ENCODE measurements at places on chromosomes 11 and 22.
A peak's percentile ranks its signal among the peaks of the same experiment; 100 is the strongest.

DNA sequence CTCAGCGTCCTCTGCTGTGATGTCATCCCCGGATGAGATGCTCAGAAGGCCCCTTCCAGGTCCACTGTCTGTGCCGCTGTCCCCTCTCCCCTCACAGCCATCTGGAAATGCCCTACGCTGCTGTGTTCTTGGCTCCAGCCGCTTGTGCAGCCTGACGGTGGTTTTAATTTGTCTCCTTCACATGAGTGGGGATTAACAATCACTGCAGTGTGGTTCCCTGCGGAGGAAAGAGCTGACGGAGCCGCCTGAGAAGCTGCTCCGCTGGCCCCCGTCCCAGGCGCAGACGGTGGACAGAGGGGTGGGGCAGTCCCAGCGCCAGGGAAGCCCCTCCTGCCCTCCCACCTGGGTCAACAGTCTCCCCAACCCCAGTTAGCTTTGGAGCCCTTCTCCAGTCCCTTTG, 67.5 kb upstream of the PHF21B start:
- DNase-seq = peak; percentile 0

DNA sequence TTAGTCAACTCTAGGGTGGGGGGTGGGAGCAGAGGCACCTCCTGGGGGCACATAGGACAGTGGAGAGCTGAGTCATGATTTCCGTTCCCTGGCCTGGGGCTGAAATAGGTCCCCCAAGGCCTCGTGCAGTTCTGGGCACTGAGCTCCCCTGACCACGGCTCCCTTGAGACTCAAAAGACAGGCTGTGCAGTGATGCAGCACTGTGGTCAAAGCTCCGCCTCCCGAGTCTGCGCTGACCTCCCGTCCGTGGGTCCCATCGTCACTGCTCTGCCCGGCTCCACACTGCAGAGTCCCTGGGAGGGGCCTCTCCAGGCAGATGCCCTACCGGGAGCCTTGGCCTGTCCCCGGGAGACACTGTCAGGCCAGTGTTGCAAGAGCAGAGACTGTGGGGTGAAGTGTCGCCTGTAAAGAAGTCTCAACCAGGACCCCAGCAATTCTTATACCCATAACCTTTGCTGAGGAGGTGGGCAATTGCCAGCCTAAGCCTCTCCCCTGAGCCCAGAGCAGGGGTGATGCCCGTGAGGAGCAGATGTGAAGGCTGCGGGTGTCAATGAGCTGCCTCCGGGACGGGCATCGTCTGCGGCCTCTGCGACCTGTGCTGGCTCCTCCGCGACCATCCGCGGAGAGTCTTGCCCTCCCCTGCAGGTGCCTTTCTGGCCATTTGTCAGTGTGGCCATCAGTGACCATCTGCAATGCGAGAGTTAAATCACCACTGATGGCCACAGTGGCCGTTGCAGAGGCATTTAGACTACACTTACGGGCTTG, 877.3 kb downstream of the BRD1 start:
- DNase-seq = no peak

GRCh38 chr11:46537537-46538295, 56.1 kb downstream of the AMBRA1 start:
- peak; percentile 72 for DNase-seq

GRCh38 chr22:41822317-41823057, 10.4 kb upstream of the SREBF2 start:
- DNase-seq = peak; percentile 36

DNA sequence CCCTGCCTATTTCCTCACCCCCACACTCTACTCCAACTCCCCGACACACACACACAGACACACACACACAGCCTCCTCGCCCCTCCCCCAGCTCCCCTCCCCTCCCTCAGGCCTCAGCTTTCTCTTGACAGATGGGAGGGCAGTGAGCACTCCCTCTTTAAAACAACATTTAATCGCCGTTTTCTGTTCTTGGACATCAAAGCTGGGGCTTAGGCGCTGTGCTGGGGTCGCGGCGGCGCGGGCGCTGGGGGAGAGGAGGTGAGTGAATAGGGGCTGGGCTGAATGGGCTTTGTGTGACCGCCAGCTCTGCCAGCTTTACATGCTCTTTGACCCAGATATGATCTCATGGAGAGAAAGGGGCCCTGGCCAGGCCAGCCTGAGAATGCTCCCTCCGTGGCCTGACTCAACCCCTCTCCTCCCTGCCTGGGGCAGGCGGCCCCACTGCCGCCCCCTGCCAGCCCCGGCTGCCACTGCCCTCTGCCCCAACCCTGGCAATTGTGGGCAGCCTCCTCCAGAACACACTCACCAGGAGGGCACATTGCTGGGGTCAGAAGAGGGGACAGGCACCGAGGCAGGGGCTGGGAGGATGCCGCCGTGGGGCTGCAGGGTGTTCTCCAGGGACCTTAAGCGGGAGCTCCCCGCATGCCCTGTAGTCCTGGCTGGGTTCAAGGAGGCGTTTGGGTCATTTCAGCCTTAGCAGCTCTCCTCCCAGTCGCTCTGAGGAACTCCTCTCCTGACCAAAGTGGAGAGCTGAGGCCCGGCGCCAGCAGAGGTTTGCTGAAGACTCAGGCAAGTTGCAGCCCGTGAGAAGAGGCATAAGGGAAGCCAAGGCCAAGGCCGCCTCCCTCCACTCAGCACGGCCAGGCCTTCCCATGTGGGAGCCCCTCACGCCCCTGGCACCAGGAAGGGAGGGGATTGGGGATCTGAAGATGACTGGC, 38.3 kb upstream of the NNMT start:
- DNase-seq = peak; percentile 50

DNA sequence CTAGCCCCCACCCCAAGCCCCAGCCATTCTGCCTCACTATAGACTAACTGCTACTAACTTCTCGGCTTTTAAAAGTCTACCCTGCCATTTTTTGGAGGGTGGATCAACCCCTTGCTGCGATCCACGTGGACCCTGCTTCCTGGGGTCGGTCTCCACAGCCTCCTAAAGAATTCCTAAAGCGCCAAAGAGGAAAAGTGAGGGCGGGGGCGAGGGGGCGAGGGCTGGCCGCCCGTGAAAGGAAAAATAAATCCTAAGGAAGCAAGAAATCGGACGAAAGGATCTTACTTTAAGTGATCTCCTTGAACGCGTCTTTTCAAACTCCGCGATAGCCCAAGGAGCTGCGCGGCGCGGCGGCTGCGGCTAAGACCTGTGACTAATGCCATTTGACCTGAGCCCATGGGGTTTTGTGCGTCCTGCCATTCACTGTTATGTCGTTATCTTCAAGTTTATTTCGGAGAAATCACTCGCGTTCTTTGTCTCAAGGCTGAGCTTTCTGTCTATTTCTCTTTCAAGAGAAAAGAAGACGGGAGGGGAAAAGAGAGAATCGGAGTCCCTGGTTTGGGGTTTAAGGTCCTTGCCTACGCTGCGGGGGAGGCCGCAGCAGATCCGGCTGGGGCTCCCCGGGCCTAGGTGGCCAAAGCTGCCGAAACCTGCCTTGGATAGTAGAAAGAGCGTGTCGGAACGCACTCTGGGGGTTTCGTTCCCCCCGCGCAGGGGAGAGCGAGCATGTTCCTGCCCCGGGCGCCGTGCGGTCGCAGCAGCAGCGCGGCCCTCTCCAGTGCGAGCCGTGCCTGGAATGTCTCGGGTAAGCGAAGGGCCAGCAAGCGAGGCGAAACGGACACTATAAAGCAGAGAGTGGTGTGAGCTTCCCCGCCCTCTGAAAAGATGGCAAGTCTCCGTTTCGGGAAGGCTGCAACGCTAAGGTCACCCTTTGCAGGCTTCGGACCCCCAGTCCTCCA, 2.8 kb upstream of the DBX1 start:
- DNase-seq = no peak

DNA sequence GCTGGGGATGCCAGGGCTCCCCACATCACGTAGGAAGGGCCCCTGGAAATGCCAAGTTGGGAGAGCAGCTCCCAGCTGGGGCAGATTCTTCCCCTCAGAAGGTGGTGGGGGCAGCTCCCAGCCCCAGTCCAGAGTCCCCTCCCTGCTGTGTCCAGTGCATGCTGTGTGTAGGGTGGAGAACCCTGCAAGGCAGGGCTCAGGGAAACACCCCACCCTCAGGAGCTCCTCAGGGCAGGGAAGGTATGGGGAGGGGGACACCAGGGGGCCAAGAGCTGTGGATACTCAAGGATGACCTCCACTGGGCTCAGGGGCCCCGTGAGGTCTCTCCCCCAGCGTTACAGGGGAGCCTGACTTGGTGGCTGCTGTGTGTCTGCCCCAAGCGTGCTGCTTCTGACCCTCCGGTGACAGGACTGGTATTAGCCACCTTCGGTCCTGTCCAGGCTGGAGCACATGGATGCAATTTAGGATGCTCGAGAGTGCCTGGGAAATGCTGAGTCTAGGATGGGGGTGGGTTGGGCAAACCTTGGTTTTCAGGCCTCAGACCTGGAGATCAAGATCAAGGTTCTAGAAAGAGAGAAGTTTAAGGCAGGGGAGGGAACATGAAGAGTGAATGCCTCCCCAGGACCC, 16.1 kb upstream of the CABP7 start:
- no peak for DNase-seq

- no peak for DNase-seq
Observed at GRCh38 chr11:69145050-69145380, 10.7 kb upstream of the SMIM38 start.

- DNase-seq = no peak
Observed at GRCh38 chr11:134215836-134216235, 7.9 kb downstream of the NCAPD3 start.

GRCh38 chr22:32244547-32244946, 10.6 kb downstream of the SLC5A4 start:
- no peak for DNase-seq

- DNase-seq = no peak
Observed at GRCh38 chr11:2807025-2807681, 78.4 kb downstream of the CDKN1C start.

DNA sequence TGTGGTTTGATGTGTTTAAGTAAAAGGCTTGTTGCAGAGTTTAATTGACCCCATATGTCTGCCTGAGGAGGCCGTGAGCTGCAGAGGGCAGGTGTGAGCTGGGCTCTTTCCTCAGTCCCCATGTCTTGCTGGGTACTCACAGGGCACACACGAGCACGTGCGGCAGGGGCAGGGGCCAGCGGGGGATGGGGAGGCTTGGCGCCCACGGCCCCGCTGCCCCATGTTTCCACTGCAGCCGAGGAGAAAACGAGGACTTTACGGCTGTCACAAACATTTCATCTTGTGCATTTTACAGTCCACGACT, 24.7 kb upstream of the CCDC188 start:
- DNase-seq = no peak

DNA sequence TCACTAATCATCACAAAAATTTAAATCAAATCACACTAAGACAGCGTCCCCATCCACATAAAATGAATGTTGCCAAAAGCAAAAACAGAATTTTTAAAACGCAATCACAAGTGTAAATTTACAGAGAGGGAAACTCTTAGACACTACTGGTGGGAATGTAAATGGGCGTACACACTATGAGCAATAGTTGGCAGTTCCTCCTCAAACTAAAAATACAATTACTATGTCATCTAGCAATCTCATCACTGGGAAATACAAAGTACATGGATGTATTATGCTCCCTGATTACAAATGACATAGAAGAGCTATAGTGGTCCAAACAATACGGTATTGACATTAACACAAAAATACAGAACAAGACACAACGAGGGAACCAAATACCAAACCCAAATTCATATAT, 8.7 kb upstream of the RGL4 start:
- no peak for DNase-seq

DNA sequence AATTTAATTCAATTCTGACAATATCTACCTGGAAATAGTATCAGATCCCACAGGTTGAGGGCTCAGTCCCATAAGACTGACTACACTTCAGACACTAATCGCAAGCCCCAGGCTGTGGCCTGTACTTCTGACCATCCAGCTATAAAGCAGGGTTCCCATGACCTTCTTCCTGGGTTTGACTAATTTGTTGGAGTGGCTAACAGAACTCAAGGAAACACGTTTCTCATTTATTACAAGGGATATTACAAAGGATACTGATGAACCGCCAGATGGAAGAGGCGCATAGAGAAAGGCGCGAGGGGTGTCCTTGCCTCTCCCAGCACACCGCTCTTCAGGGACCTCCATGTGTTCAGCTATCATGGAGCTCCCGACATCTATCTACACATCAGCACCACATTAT, 13.7 kb downstream of the CLTCL1 start:
- no peak for DNase-seq

DNA sequence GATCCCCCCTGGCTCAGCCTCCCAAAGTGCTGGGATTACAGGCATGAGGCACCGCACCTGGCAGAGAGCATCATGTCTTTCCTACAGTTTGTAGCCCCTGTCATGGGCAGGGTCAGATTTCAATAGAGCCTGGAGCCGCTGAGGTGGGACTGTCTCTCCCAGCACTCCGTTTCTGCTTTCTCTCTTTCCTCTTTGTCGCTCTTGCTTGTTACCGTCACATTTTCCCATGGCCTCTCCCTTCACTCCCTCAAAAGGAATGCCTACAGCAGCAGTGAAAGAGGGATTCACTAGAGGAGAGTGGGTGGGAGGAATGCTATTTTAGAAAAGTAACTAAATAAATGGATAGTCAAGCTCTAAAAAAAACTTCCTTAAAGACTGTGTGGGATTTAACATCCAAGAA, 136.7 kb upstream of the TTC12 start:
- DNase-seq = no peak

DNA sequence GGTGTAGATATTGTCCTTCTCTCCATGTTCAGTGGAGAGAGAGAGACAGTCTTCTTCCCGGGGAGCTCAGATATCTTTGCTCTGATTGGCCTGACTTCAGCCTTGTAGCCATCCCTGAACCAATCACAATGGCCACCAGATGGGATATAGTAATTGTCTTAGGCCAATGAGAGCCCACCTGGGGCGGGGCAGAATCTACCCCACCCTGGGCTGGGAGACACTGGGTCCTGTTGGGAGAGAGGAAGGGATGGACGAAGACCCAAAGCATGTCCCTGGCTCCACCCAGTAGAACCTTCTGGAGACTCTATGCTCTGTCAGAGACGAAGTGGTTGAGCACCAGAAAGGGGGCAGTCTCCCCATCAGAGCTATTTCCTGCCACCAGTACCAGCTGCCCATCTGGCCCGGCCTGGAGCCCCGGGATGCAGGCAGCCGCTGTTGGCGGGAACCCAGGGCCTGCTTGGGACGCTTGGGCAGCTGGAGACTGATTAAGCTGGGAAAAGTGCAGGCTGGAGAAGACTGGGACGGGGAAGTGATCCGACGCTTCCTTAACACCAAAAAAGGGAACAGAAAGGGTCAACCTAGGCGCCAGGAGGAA, 31.6 kb upstream of the CBX7 start:
- DNase-seq = no peak

DNA sequence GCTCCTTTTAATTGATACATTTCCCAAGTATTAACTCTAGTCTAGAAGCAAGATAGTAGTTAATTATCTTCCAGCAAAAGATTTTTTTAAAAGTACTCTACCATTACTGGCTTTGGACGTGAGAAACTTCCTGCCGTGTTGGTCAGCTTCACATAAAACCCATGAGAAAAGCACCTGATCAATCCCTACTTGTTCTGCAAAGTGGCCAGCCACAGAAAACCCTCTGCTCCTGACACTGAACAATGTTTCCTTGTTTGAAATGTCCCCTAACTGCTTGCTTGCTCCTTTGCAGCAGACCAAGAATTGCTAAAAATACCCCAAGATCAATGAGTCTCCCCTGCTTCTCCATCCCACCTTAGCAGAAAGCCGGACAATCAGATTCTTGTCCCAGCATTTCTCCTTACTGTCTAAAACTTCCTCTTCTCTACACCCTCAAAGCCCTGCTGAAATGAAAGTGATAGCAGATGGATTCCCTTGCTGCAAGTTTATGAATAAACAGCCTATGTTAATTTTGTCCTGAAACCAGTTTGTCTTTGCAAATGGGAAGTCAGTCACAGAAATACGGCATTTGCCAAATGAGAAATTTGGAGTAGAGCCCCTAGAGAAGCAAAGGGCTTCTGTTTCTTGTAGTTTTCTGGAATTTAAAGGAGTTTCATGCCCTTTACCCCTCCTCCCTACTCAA, 207.1 kb upstream of the ARHGAP20 start:
- no peak for DNase-seq
